ENCODE measurements at places on chromosomes 5 and 9. TPM values are rescaled to one million over a fixed set of nuclear protein-coding genes. Genes with fewer than 3 reads are reported as not detected.

DNA sequence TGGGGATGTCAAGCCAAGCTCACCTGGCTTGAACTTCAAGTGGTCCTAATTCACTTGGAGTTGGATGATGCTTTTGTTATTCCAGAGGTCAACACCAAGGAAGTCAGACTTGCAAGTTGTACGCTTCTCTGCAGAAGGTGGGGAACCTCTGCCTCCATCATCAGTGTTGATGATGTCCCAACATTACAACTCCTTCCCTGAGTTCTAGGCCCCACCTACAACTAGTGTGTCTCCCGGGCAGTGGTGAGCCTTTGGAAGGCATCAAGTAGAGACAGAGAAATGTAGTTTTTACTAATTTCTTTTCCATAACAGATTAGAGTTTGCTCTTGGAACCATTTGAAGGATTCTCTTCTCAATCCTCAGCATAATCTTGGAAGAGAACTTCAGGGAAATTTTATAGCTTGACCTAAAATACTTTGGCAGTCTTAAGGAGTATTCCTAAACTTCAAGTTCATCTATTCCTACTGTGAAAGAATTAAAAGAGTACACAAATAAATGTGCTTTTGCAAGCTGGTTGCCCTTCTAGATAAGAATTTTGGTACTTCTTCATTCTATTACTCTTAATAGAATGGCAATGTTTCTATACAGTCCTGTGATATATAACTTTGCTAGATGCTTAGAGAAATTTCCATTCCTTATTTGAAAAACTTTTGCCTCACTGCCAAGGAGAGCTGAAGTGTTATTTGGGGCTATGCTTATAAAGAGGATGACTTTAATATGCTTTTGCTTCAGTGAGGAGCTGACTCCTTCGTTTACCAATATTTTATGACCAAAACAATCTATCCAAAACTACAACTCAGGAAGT lies 12.0 kb downstream of the MAMDC2 start:
- DNase-seq = no peak

- no peak for DNase-seq
Observed at GRCh38 chr5:108730617-108731340, 16.9 kb upstream of the FER start.

DNA sequence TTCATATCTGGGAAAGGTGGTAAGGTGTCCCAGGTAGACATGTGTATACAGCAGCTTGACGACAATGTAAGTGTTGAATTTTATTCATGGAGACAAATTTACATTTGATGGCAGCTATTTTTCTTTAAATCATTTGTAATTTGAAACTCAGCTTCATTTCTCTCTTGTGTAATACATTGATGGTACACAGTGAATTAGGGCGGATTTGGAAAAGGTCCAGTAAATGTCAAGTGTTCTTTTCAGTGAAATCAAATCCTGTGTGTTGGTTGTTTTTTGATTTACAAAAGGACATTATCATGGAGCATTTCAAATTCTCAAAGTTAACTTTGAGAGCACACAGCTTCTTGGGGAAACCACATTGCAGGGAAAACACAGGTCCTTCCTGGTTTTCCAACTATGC lies 30.0 kb upstream of the PCSK1 start:
- DNase-seq = no peak

CACFD1 gene
- total RNA-seq = 35.1 TPM

GRCh38 chr9:114080773-114081440 lies 2.8 kb upstream of the AMBP start:
- no peak for DNase-seq

DNA sequence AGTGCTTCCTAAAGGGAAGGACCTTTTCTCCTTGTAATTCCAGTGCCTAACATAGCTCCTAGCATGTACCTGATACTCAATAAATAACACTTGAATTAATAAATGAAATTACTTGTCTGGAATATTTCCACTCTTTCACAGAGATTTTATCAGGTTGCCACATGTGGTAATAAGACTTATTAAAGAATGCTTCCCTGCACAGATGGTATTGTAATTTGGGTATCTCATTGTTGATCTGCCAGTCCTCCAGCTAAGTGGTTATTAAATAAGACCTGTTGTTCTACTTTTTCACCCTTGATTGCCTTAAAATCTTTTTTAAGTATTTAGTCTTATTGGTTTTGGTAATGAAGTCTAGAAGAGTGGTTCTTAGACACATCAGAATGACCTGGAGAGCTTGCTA lies 28.1 kb upstream of the CETN3 start:
- no peak for DNase-seq

DNA sequence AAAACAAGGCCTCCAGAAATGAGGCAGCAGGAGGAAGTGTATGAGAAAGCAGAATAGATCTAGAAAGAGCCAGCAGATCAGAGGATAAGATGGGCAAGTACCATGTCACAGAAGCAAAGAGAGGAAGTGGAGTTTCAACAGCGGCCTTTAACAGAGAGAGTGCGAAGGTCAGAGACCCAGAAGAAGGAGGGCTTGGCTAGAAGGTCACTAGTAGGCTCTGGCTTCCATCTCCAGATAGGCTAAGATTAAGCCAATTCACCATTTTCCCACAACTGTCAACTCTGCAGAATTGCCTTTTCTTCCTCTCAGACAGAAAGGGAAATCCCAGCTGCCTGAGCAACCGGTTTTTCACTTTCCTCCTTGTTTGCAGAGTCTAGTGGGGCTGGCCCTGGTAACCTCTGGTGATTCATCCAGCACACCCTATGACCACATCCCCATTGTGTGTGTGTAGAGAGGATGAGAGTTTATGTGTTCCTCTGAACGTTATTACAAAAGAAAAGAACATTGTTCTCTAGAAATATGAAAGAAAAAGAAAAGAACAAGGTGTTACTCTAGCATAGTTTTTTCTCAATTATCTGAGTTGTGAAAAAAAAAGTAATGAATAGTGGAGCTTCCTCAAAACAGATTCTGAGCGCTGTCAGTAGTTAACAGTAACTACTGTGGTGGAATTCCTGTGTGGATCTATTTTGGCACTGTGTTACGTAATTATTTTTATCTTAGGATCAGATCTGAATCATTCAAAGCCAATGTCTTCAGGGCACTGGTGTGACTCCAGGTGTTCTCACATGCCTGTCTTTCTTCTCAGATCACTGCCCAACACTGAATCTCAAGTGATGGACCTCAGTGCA lies 220.4 kb downstream of the ARRDC3 start:
- peak; percentile 83 for DNase-seq

ANKRD33B gene
- 1.6 TPM for total RNA-seq

- DNase-seq = no peak
Observed at GRCh38 chr9:76650692-76651091, 113.5 kb upstream of the PCA3 start.

SHOC1 gene
- total RNA-seq = not detected

DNA sequence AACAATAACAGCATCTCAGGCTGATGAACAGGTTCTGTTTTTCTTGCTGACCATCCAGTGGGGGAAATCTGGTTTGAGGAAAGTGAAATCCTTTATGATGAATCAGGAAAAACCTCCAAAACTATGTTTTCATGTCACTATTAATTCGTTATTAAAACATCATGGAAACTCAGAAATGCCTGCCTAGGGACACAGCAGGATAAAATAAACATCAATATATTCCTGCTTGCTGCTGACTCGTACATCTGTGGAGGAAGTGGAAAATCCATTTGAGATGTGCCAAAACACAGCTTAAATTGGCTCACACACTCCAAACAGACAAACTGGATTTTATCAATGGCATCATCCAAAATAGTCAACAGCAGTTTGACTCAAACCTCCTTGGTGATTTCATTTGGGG lies 53.0 kb downstream of the TEK start:
- DNase-seq = no peak

DNA sequence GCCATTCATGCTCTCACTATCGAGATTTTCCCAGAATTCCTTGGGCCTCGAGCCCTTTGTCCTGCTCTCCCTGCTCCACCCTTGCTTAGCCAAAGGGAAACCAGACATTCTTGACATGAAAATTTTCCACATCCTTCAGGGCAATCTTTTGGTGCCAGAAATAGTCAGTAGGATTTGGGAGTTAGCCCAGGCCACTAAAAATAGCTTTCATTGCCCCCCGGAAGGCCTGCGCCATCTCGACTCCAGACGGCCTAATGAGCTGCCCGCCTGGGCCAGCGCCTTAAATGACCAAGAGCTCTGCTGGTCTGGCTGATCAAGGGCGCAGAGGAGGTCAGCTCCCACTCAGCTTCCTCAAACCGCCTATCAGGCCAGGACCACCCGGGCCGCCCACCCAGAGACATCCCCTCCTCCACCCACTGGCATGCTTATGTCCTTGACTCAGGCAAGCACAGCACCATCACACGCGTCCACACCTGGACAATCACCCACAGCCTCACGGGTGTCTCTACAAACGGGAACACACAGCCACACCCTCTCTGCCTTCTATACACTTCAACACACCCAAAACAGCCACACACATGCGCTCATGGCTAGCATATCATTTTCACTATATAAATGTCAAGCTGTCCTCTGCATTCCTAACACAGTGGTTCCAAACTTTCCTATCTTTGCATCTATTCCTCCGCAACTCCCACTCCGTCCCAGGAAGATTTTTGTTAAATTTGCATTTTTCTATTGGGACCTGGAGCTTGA lies 20.9 kb downstream of the DUSP1 start:
- DNase-seq = no peak

PCDHB3 gene
- total RNA-seq = 0.81 TPM

DNA sequence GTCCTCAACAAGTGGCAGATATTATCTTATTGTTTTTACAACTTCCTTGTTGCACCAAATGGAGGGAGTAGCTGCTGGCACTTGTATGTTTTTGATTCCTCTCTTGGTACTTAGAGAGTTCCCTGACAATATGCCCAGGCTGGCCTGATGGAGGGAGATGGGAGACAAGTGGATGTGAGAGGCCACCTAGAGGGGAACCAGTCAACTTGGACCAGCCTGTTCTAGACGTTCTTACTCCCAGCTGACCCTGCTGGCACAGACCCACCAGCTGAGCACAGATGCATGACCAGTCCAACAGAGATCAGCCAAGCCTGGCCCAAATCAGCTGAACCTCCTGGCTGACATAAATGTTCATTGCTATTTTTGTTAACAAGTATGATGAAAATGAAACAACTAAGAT lies 60.9 kb upstream of the GDNF start:
- peak; percentile 94 for DNase-seq

AUH gene
- 67.3 TPM for total RNA-seq

DNA sequence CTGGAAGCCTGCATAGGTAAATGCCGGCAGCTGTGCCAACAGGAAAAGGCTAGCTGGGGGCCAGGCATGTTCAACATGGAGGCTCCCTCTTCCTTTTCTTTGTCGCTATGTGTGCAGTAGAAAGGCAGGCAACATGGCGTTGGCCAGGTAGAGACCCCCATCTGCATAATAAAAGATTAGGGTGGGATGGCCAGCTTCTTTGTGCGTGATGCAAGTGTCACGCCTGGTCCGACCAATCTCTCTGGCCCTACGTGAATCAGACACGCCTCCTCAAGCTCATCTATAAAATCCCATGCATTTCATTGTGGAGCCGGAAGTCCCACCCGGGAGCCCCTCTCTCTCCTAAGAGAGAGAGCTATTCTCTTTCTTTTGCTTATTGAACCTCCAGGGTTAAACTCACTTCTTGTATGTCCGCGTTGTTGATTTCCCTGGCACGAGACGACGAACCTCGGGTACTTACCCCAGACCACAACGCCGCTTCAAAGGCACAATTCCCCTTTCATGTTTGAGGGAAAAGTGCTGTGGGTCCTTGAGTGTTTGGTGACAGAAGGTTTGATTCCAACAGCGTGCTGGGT lies 25.0 kb upstream of the C5orf47 start:
- no peak for DNase-seq

GRCh38 chr5:35237580-35238376 lies 7.5 kb upstream of the PRLR start:
- DNase-seq = no peak

- no peak for DNase-seq
Observed at GRCh38 chr5:175689147-175689991, 31.5 kb downstream of the HRH2 start.

NIPBL gene
- total RNA-seq = 95.0 TPM

PSD2 gene
- total RNA-seq = 0.13 TPM

DRD1 gene
- total RNA-seq = not detected

FOXE1 gene
- 405 TPM for total RNA-seq

HTR1A gene
- 0.38 TPM for total RNA-seq

DNA sequence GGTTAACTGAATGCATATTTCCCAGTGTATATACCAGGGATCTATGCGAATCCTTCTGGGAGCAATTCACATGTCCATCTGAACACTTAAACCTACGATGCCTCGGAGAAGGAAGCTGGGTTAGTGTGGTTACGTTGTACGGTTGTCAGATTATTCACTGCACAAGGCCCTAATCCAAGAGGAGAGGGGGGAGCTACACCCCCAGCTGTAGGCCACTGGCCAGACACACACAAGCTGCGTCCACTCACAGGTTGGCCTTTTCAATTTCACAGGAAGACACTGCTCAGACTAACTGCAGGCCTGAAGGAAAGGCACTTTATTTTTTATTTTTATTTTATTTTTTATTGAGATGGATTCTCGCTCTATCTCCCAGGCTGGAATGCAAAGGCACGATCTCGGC lies 184.5 kb upstream of the GNA14 start:
- DNase-seq = no peak

DNA sequence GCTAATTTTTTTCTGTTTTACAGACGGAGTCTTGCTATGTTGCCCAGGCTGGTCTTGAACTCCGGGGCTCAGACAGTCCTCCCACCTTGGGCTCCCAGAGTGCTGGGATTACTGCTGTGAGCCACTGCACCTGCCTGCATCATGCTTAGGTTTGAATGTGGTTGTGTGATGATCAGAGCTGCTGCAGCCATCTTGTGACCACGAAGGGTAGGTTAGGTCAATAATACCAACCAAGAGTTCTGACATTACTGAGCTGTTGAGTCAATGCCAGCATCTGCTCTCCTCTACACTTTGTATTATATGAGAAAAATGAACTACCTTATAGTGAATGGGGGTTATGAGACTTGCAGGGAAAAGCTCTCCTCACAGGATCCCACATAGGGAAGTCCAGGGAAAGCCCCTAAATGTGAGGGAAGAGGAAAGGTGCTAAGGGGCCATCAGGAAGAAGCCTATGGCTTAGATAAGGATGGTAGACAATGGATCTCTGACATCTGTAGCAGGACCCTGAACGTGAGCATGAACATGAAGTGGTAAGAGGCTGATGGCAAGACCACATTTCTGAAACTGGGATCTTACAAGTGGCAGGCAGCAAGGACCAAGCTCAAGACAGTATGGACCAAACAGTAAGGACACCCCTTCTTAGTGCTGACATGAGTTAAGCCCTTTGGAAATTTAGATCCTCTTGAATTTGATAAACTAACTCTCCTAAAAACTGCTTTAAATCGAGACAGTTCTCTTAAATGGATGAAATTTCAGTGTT lies 75.7 kb upstream of the ZNF169 start:
- DNase-seq = no peak

GABRA6 gene
- not detected for total RNA-seq

All from thyroid gland (tissue), 4 donors.